SK-N-MC (cell line): ENCODE measurements at places on chromosomes 13 and 19.

- no peak for DNase-seq
Measured at GRCh38 chr13:63024458-63024857, 1608.8 kb upstream of the PCDH20 start.

GRCh38 chr13:101755228-101755887, 302.9 kb downstream of the ITGBL1 start:
- no peak for DNase-seq

DNA sequence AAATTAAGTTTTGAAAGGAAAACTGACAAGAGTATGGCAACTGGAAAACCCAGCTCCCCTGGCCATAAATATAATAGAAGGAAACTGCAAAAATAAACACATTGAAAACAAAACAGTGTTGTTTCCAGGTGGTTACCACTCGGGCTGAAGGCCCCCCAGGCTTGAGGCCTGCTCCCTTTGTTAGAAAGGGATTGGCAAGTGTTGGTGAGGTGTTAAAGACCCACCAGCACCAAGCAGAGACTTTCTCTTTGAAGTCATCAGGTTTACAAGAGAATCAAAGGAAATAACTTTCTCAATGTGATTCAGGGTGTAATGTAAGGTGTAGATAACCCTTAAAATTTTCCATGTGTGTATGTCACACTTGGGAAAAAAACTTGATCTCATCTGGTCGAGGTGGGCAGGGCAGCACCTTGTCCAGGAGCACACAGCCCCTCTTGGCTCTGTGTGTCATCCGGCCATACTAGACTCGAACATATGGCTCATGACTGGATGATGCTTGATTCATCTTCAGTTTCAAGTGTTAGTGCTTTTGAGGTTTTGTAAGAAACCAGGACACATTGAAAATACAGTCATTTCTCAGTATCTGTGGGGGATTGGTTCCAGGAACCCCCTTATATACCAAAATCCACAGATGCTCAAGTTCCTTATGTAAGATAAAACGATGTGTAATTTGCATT, 7.8 kb downstream of the ACTN4 start:
- DNase-seq = no peak

DNA sequence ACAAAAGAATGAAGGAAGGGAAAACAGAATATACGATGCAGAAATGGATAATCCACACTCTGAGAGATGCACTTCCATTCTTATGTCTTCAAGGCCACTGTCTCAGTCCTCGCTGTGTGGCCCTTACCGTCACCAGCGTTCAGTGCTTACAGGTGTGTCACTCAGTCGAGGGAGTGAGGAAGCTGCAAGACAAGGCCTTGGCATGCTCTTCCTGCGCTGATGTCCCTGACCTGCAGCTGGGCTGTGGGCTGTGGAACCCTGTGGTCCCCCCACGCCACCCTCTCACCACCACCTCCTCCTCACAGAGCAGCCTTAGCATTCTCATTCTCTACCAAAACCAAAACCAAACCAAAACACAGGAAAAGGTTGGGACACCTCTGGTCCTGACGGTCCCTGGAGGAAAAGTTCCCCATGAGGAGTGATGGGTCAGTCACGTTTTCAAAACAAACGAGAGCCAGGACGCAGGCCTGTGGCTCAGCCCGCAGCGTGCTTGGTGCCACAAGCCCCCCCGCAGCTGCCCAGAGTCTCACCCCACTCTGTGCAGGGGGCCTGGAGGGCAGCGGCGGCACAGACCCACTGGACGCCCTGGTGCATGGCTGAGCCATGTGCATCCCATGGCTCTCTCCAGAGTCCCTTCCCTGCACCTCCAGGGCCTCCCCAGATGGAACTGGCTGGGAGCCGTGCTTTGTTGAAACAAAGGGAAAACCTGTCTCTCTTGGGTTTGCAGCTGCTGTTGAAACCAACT, 48.2 kb upstream of the GPR183 start:
- DNase-seq = no peak

GRCh38 chr13:68386808-68387207, 1156.7 kb upstream of the PCDH9 start:
- DNase-seq = no peak

GRCh38 chr13:48156466-48156865, 61.6 kb upstream of the MED4 start:
- DNase-seq = no peak

GRCh38 chr19:43425567-43426392, 11.1 kb downstream of the TEX101 start:
- DNase-seq = no peak

- peak; percentile 61 for DNase-seq
Measured at GRCh38 chr13:75258159-75258782, 223.7 kb downstream of the TBC1D4 start.

DNA sequence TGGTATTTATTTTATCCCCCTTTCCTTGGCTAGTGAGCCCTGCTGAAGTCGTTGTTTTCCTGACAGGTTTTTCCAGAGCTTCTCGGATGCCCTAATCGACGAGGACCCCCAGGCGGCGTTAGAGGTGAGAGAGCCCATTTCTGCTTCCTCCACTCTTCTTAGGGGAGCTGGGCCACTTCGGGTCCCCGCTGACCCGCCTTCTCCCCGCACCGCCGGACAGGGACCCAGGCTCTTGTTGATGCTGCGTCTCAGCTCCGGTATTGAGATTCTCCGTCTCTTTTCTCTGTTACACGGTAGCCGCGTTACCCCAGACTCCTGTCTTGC, 306 bp downstream of the SUGT1 start:
- DNase-seq = no peak

DNA sequence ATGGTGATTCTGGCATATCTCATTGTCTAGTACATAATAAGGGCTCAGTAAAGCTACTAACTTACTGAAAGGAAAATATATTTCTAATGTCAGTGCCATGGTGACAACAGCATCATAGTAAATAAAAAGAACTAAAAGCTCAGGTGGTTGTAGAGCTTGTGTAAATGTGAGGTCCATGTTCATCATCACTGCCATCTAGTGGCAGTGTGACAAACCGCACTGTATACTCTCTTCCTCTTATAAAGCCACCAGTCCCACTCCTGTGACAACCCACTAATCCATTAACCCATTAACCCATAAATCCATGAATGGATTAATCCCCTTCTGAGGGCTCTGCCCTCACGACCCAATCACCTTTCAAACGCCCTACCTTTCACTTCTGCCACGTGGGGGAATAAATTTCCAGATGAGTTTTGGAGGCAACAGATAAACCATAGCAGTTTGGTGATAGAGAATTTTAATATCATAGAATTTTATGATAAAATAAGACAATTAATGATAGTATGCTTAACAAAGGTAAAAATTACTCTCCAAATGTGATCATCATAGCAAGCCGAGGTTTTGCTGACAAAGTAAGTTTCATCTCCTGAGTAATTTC, 160.4 kb upstream of the SGCG start:
- DNase-seq = peak; percentile 8

DNA sequence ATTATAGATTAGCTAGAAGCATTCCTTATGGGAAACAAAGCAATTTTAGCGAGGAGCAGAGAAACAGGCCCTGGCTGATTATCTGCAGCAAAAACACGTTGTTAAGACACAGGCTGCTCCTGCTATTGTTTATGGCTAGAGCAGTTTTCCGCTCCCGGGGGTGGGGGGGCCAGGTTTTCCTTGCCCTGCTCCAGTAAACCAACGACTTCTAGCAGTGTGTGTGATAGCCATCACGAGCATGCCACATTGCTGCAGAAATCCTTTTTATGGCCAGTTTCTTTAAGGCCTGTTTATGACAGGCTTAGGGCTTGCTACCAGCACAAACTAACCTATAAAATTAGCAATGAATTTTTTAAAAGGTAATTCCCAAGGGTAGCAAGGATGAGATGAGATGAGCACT, 18.4 kb upstream of the IL17D start:
- DNase-seq = no peak

DNA sequence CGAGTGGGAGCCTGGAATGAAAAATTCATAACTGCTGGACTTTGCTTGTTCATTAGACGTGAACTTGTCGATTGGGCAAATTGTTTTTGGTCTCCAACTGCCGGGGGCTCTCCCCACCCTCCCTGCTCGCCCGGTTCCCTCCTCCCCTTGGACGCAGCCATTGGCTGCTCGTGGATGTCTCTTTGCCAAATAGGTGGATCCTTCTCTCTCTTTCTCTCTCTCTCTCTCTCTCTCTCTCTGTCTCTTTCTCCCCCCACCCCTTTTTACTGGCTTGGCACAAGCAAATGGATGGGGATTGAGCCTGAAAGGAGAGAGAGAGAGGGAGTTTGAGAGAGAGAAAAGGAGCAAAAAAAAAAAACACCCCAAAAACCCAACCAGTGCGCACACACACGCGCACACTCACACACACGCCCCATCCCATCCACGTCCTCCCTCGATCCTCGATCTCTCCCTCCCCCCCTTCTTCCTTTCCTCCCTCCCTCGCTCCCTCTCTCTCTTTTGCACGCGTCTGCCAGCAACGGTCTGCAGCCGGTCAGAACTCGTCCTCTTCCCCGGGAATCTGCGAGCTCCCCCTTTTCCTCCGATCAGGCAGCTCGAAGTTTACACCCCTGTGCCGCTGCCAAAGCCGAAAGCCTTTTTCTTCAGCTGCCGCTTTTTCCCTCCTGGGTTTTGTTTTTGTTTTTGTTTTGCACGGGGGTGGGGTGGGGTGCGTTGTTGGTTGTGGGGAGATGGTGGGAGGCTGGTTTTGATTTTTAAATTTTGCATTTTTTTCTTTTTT, 27.8 kb downstream of the NFIX start:
- peak; percentile 32 for DNase-seq

DNA sequence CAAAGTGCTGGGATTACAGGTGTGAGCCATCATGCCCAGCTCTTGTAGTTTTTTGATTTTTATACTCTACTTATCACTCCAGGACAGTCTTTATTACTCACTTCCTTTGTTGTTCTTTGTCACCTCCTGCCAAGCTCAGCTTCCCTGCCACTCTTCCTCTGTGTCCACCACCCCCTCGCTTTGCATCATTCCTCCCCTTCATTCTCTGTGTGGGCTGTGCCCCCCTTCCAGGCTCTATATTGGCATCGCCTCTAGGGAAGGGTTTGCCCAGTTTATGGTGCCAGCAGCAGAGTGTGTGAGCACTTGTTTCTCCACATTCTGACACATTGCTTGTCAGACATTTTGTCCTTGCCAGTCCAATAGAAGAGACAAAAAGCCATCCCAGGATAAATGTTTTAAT, 15.1 kb downstream of the ZNF302 start:
- no peak for DNase-seq

GRCh38 chr19:55581823-55582223, 1.2 kb upstream of the ZNF579 start:
- no peak for DNase-seq

- no peak for DNase-seq
Measured at GRCh38 chr19:17393002-17393401, 994 bp downstream of the CCDC194 start.

DNA sequence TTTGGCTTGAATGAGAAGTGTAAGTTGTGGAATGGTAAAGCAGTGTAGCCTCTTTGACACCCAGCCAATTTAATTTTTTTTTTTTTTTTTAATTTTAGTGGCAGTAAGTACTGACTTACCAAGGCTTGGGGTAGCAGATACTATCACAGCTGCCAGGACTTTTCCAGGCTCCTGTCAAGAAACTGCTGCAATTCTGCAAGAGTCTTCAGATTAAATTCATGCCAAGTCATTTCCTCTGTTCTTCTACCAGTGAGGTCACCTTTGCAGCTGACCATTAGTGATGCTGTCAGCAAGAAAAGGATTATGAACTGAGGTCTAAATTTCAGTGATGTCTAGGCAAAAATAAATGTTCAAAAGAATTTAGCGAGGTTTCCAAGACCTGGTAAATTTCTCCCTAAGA, 91.2 kb downstream of the GGACT start:
- DNase-seq = no peak

DNA sequence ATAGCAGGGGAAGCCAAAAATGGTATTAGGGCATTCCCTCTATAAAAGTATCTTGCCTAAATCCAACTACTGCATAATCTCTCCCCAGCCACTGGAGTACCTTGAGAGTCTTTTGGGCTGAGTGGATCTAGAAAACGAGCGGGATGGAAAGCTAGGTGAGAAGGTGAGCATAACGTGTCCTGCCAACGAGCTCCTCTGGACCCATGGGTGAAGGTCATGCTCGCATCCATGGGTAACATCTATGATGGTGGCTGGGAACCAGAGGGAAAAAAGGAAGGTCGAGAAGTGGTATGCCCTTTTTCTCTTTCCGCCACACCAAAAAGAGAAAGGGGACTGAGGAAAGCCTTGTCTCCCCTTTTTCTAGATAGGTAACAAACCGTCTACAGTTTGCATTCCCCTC, 63.0 kb downstream of the ZNF208 start:
- DNase-seq = no peak

GRCh38 chr13:33349986-33350826, 64.7 kb upstream of the STARD13 start:
- DNase-seq = no peak

DNA sequence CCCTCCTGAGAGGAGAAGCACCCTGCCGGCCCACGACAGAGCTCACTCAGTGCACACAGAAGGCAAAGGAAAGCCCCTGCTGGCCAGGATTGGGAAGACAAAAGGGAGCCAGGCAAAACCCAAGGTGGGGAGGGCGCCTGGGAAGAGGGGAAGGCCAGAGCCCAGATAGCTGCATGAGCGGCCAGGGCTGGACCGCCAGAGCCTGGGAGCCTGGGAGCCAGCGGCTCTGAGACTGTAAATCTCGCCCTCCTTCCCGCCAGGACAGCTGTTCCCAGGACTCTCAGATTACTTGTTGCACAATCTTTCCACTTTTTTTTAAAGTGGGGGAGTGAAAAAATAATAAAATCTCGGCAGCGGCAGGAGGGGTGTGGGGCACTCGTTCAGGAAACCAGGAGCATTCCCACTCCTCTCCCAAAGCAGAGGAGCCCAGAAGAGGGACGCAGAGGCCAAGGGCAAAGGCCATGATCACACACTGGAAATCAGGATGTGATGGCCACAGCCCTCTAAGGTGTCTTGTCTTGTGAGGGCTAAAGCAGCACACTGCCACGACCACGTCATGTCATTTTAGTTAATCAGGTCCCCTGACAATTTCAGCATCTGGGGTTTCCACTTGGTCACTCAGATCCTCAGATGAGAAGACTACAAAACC, 19.6 kb upstream of the EPHX3 start:
- no peak for DNase-seq

- DNase-seq = no peak
Measured at GRCh38 chr19:8209462-8210378, 550 bp downstream of the CERS4 start.

DNA sequence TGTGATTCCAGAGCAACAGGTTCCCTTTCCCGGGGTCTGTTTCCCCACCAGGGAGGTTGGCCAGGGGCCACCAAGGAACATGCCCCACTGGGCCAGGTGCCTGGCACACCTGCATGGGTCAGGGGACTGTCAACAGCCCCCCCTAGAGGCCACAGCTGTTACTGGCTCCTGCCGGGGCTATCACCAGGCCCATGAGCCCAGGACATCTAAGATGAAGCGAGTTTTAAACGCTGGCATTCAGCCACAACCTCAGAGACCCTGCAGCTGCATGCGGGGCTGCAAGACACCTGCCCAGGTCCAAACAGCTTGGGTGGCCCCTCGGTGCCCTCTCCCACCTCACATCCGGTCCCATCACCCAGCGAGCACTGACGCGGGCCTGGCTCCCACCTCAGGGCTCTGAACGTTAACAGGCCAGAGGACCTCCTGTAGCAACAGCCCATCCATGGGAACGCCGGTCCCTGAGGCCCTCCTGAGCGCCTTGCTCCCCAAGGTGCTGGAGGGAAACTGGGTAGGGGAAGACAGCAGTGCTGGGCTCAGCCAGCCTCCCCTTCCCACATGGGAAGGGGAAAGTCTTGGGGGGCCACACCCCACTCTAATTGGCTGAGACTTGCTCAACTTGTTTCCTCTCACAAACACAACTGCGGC, 12.0 kb downstream of the KHSRP start:
- DNase-seq = no peak

- DNase-seq = no peak
Measured at GRCh38 chr19:3577723-3578344, 5.1 kb downstream of the HMG20B start.
